ENCODE measurements at places on chromosomes 1 and 21.

GRCh38 chr1:151288502-151288901 is 6.4 kb downstream of the ZNF687 start:
- DNase-seq: no peak

DNA sequence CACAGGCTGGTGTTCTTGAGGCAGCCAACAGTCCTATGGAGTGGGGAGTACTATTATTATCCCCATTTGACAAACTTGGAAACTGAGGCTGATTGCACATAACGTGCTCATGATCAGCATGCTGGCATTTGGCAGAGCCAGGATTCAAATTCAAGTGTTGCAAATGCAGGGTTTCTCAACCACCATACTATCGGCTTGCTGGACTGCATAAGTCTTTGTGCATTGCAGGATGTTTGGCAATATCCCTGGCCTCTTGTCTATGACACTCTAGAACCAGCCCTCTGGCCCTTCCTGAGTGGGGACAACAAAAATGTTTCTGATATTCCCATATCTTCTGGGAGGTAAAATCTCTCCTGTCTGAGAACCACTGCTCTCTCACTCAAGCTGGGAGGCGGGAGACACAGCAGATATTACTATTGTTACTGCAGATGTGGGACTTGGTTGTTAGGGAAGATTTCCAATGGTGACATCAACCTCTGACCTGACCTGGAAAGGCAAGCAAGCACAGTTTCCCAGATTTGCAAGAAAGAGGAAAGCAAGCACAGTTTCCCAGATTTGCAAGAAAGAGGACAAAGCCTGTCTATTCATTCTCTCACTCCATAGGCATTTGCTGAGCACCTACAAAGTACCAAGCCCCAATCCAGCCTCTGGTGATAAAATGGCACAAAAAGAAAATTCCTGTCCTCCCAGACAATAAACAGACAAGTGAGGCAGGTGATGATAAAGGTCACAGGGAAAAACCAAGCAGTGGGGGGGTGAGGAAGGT is 1.0 kb upstream of the AADACL3 start:
- no peak for DNase-seq

- DNase-seq: no peak
These were observed 534.9 kb upstream of the USP24 start for GRCh38 chr1:55749975-55750627.

- no peak for DNase-seq
These were observed 472.4 kb downstream of the SETD4 start for GRCh38 chr21:35587841-35588380.

DNA sequence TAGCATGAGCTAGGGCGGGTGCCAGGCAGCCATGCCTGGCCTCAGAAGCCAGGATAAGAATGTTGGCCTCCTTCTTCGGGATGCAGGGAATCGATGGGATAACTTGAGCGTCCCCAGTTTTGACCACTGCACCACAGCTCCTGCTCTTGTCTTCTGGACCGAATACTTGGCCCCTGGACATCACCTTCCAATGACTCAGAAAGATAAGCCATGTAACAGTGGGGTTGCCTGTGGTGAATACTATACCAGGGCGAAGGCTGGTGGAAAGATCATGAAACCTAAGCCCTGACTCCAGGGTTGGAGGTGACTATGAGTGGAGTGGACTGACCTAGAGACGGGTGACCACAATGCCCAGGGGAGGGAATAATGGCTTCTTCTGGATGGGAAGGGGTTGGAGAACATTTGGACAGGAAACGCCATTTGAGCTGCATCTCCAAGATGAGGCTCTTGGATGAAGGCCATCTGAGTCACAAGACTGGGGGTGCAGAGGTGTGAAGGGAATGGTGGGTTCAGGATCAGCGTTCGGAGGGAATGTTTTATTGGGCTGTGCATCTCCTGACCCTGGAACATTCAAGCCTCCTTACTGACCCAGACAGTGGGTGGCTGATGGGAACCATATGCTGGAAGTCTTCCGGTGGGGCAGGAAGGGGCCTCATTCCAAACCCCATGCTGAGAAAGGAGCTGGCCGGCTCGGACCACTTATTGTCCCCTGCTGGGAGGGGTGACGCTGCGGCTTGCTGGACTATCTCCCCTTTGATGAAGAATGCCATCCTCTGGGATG is 18.5 kb upstream of the KCNE2 start:
- peak; percentile 32 for DNase-seq

DNA sequence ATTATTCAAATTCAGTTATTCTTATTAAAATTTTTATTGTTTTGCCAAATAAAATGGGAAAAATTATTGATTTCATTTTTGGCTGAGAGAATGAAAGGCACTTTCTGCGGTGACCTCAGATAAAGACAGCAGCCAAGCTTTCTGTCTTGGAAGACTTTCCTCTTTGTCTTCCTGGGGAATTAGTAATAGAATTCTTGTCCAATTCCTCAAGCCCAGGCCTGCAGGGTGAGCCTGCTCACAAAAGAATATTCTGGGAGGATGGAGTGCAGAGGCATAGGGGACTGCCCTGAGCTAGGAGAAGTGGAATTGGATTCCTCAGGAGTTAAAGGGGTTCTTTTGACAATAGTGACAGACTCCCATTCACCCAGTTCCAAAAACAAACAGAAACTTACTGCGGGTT is 614.5 kb upstream of the ADGRL2 start:
- DNase-seq: peak; percentile 8

DNA sequence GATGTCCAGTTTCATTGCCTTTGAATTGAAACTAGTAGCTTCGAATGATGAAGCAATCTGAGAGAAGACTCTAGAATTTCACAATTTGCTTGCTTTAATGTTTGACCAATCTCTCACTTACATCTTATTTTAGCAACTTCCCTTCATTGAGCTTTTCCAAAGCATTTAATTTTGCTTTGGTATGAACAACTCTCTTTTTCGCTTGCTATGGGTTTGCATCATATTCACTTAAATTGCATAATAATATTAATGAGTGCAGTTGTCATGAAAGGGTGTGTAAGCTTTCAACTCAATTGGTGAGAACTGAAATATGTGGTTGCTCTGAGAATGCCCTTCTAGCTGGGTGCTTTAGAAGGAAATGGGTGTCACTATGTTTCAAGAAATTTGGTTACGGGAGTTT is 309.2 kb downstream of the HLX start:
- DNase-seq: no peak

- DNase-seq: no peak
These were observed 157.7 kb downstream of the ROR1 start for GRCh38 chr1:63931468-63931867.

GRCh38 chr1:153345187-153346076 is 3.2 kb downstream of the PGLYRP4 start:
- no peak for DNase-seq

GRCh38 chr1:210236386-210236839 is 3.8 kb downstream of the SERTAD4 start:
- no peak for DNase-seq

- no peak for DNase-seq
These were observed 23.6 kb upstream of the CCDC17 start for GRCh38 chr1:45647248-45648021.

GRCh38 chr1:182962554-182963115 is 9.7 kb upstream of the SHCBP1L start:
- DNase-seq: peak; percentile 91

GRCh38 chr1:235430991-235431390 is 63.8 kb downstream of the TBCE start:
- peak; percentile 37 for DNase-seq

- DNase-seq: peak; percentile 60
These were observed 145.4 kb downstream of the SLC45A1 start for GRCh38 chr1:8463144-8463927.

GRCh38 chr1:235279694-235280093 is 48.3 kb downstream of the ARID4B start:
- DNase-seq: no peak

DNA sequence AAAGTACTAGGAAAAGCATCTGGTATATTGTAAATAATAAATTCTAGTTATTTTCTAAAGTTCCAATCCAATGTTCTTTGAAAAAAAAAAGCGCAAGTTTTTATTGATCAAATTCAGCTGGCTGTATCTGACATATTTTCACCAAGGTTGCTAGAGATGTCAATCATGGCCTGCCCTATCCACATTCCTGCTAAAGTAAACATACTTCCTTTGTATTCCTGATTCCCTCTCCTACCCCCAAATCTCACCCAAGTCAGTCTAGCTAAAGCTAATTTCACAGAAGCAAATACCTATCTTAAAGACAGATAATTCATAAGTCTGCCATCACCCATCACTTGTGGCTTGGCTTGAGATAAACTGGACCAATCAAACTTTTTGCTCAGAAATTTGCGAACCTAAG is 21.3 kb downstream of the ANKRD13C start:
- DNase-seq: no peak

DNA sequence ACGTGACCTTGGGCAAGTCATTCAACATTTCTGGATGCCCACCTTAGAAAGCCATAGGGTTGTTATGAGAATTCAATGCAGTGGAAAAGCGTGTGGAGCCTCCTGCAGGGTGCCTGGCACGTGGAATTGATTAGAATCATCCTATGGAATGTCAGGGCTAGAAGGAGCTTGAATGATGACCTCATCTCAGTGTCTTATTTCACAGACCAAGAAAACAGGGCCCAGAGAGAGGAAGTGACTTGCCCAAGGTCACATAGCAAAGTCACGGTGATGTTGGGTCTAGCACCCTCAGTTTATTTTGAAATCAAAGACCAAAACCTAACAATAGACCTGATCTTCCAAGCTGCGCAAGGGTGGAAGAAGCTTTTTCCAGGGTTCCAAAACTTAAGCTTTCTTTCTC is 6.0 kb downstream of the TRABD2B start:
- no peak for DNase-seq

DNA sequence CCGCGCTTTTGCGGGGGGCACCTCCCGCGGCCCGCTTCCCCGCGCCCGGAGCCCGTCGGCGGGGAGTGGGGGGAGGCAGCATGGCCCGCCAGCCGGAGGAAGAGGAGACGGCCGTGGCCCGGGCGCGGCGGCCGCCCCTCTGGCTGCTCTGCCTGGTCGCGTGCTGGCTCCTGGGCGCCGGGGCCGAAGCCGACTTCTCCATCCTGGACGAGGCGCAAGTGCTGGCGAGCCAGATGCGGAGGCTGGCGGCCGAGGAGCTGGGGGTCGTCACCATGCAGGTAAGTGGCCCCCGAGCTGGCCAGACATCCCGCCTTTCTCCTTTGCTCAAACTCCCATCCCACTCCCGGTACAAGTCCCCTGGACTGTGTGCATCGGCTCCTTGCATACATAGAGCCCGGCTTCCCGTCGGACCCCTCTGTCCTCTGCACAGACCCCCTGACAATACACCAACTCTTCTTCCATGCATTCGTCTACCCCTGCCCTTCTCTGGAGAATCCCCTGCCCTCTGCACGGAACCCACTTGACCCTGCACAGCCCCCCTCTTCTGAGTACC is 812 bp downstream of the CACHD1 start:
- DNase-seq: peak; percentile 67

DNA sequence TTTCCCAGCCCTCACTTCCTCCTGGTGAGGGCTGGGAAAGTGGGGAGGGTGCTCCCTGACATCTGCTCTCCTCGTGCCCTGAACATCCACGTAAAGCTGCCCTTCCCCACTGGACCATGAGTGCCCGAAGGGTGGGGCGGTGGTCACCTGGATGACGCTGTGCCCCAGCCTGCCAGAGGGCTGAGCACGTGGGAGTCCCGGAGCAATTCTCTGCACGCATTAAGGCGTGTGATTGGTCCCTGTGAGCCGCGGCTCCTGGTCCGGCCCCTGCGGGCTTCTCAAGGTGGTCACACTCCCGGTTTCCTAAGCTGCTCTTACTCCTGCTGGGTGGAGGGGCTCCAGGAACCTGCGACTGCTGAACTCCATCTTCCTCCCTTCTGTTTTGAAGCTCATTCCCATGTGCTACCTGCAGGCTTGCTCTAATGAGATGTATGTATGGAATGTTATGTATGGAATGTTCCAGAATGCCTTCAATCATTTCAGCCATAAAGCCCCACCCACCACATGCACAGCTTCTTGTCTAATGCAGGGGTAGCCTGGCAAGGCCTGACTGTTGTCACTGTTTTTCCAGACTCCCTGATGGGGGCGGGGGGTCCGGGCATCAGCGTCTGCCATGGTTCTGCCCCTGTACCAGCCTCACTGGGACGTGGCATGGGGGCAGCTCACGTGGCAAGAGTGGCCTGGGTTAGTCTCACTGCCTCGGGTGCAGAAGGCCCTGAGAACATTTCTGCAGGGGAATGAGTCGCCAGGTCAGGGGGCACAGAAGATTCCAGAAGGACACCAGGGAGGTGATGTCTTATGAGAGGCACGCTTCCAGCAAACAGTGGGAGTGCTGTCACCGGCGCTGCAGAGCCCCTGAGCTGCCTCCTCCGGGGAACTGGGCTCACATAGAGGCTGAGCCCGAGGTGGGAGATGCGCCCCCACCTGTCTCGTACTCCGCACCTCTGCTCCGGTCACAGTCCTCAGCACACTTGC is 19.4 kb downstream of the KRTAP10-1 start:
- DNase-seq: no peak

- DNase-seq: no peak
These were observed 122.2 kb downstream of the NAV1 start for GRCh38 chr1:201660931-201661822.

- no peak for DNase-seq
These were observed 194.1 kb upstream of the ADGRL2 start for GRCh38 chr1:81606656-81607055.

DNA sequence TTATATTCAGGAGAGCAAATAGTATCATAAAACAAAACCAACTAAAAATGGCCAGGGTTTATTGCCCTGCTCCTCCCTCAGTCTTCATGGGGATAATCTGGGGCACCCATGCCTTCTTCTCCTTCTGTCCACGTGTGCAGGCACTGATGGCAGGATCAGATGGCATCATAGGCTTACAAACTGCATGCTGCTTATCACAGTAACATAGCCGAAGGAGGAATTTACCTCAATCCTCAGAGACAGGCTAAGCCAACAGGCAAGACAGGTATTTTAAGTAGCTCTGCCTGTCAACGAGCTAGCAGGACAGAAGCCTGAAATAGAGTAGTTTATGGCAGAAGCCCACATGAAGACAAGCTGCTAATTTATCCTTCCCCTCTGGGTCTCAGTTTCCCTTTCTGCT is 9.4 kb downstream of the LAMB3 start:
- no peak for DNase-seq

- no peak for DNase-seq
These were observed 214 bp downstream of the NCAM2 start for GRCh38 chr21:20998456-20998789.

DNA sequence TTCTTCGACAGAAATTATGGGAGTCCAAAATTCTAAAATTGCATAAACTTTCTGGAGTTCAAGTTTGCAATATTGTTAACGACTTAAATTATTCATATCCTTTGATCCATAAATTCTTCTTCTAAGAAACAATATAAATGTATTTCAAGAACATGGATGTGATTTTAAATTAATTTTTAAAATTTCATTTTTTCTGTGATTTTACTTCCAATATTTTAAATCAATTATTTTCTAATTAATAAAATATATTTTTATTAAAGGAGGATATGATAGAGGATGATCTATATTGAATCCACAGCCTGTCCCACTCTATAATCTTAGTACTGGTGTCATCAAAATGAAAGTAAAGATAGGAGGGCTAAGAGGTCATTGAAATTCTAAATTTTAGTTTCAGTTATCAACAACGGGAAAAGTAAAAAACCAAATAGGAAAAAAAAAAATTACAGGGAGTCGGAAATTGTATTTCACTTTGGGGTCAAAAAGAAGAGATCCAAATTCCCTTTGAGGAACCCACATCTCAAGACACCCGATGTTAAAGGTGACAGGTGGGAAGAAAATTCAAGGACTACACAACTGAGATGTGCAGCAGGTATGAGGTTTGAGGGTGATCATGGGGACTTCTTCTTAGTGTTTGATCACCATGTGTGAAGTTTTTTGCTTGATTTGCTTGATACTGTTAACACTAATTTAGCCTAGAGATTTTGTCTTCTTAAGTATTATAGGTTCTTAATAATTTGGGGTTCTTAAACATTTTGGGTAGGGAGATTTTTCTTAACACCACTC is 154.8 kb upstream of the RGS18 start:
- no peak for DNase-seq
